Activated T-helper 1 cell treated with anti-CD3 and anti-CD28 coated beads, Interleukin-12 subunit alpha, Interleukin-12 subunit beta, Interleukin-2, Interleukin-4 antibody, amounts not matched to agents 30 ng/mL and 10 ng/mL and 1 ng/mL, durations not matched to agents 14 hours and 24 hours and 36 hours (primary cell): ENCODE measurements at places on chromosomes 5 and 9. TPM values are rescaled to one million over a fixed set of nuclear protein-coding genes. Genes with fewer than 3 reads are reported as not detected.

- peak overlapping the region; percentile 37 for H3K4me3 ChIP-seq
- no peak for DNase-seq
- H3K27me3 ChIP-seq: peaks cover 55% of the 10 kb centered on the region
These were observed 2.3 kb downstream of the ADRB2 start for GRCh38 chr5:148828511-148829247.

DNA sequence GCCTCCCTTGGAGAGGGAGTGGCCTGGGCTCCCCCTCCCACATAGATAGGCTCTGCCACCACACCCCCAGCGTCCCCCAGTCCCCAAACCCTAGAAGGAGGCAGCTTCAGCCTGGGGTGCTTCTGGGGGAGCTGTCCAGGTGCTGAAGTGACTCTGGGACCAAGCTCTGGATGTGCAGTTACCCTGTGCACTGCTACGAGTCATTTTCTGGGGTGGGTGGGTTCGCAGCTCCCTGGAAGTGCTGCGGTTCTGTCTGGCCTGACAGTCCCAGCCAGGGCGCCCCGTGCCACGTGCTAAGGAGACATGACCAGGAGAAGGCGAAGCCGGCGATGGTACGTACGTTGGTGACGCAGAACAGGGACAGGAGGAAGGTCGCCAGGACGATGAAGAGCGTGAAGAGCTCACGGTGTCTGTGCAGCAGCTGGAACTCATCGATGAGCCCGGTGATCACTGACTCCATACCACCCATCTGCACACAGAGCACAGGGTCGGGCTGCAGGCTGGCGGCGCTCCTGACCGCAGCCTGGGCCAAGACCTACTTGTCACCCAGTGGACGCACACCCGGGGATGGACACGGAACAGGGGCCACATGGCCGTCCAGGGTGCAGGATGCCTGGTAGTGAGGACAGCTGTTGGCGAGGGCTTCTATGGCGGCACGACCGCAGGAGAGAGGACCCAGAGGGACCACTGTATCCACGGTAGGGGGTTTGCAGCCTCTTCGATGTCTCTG is 35.7 kb downstream of the SLC6A3 start:
- H3K4me3 ChIP-seq: no peak overlapping the region
- no peaks in the 10 kb centered on the region for H3K4me1 ChIP-seq
- peak; percentile 5 for DNase-seq
- H3K36me3 ChIP-seq: no peaks in the 10 kb centered on the region
- H3K27ac ChIP-seq: no peak overlapping the region

Gene ADAMTS19
- total RNA-seq: not detected in 2 replicates

Gene PPP2R2B
- total RNA-seq: not detected in 2 replicates

DNA sequence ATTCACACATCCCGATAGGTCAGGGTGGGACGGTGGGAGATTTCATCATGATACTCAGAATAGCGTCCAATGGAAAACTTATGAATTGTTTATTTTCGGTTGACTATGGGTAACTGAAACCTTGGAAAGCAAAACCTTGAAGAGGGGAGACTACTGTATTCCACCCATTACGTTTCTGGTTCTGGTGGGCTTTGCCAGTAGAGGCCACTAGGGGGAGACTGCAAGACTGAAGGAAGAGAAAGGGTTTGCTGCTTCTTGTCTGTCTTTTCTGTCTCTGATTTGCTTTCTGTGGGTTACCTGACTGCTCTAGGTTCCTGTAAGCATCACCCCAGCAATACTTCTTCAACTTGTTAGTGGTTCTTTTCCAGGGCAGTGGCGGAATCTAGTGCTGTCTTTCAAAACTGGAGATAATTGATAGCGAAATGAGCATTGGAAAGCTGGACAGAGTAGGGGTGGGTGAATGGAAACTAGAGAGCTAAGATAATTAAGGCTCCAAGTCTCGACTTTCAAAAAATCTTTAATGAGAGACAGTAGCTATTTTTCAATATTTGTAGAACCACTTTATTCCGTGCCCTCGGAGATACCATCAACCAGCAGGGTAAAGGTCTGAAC is 27.0 kb downstream of the GRIN3A start:
- H3K4me3 ChIP-seq: no peak overlapping the region
- H3K27me3 ChIP-seq: peaks cover 7% of the 10 kb centered on the region
- H3K27ac ChIP-seq: no peak overlapping the region
- H3K4me1 ChIP-seq: no peaks in the 10 kb centered on the region
- DNase-seq: no peak

Gene LCN1
- not detected in 2 replicates for total RNA-seq

Gene TPM2
- total RNA-seq: 2.5 and 4.5 TPM in 2 replicates

GRCh38 chr5:9776525-9776924 is 146.4 kb upstream of the TAS2R1 start:
- DNase-seq: no peak
- no peaks in the 10 kb centered on the region for H3K27me3 ChIP-seq
- no peak overlapping the region for H3K4me3 ChIP-seq
- H3K27ac ChIP-seq: no peak overlapping the region
- no peaks in the 10 kb centered on the region for H3K36me3 ChIP-seq
- no peaks in the 10 kb centered on the region for H3K4me1 ChIP-seq

Gene PCAT7
- not detected in 2 replicates for total RNA-seq

GRCh38 chr5:2983583-2984300 is 232.3 kb upstream of the IRX2 start:
- H3K27me3 ChIP-seq: no peaks in the 10 kb centered on the region
- H3K4me3 ChIP-seq: no peak overlapping the region
- no peak for DNase-seq
- H3K36me3 ChIP-seq: no peaks in the 10 kb centered on the region
- H3K27ac ChIP-seq: no peak overlapping the region

DNA sequence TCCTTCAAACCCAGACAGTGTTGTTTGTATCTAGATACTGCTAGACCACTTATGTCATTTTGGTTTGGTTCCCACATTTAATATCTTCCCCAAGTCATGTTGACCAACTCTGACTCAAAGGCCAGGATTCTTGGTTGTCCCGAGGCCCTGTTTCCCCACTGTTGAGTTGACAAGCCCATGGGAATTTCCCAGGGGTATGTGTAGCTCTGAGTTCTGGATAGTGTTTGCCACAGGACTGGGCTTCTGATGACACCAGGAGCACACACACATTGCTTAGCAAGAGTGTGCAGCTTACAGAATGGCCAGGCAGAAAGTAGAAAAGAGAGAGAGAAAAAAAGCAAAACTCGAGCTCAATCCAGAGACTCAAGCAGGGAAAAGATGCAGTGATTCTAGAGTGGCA is 214.4 kb downstream of the NXNL2 start:
- H3K27me3 ChIP-seq: peaks cover 10% of the 10 kb centered on the region
- H3K36me3 ChIP-seq: no peaks in the 10 kb centered on the region
- no peak for DNase-seq
- no peak overlapping the region for H3K27ac ChIP-seq

Gene TMEM232
- total RNA-seq: 0.61 and 1.3 TPM in 2 replicates

- H3K4me1 ChIP-seq: no peaks in the 10 kb centered on the region
- no peak overlapping the region for H3K4me3 ChIP-seq
- H3K27me3 ChIP-seq: no peaks in the 10 kb centered on the region
These were observed 275.2 kb upstream of the DMAC1 start for GRCh38 chr9:8074713-8075286.

Gene SLC6A19
- total RNA-seq: not detected in 2 replicates

Gene GLE1
- 51.4 and 52.0 TPM in 2 replicates for total RNA-seq

Gene ACSL6
- total RNA-seq: 48.1 and 50.6 TPM in 2 replicates

- H3K27me3 ChIP-seq: no peaks in the 10 kb centered on the region
- H3K27ac ChIP-seq: no peak overlapping the region
- no peaks in the 10 kb centered on the region for H3K4me1 ChIP-seq
- no peak for DNase-seq
These were observed 158.8 kb downstream of the GAS1 start for GRCh38 chr9:86788456-86788855.

GRCh38 chr5:31987985-31988710 is 186.0 kb downstream of the GOLPH3 start:
- no peaks in the 10 kb centered on the region for H3K4me1 ChIP-seq
- DNase-seq: no peak
- H3K36me3 ChIP-seq: no peaks in the 10 kb centered on the region
- H3K27ac ChIP-seq: no peak overlapping the region
- peaks cover 2% of the 10 kb centered on the region for H3K27me3 ChIP-seq

Gene ZNF462
- total RNA-seq: 0.16 and 0.39 TPM in 2 replicates

DNA sequence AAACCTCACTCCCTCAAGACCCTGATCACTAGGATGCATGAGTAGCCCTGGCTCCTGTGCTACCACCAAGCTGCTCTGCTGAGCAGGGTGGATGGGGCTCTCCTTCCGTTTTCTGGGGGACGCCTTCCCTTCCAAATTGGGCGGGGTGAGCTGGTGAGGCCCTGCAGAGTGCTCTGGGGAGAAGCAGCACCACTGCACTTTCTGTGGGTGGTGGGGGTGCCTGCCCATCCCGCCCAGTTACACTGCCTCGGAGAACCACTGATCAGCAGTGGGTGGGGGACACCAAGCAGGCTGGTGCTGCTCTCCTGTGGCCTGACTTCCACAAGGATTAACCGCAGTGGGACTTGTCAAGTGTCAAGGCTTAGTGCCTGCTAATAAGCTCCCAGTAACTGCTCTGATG is 19.0 kb downstream of the GFPT2 start:
- no peaks in the 10 kb centered on the region for H3K36me3 ChIP-seq
- H3K27me3 ChIP-seq: peaks cover 19% of the 10 kb centered on the region
- no peaks in the 10 kb centered on the region for H3K4me1 ChIP-seq
- DNase-seq: no peak
- no peak overlapping the region for H3K4me3 ChIP-seq
